ENCODE measurements at places on chromosomes 5 and 9.

GRCh38 chr5:177018341-177018740 is 4.2 kb upstream of the ZNF346 start:
- DNase-seq, result no peak

DNA sequence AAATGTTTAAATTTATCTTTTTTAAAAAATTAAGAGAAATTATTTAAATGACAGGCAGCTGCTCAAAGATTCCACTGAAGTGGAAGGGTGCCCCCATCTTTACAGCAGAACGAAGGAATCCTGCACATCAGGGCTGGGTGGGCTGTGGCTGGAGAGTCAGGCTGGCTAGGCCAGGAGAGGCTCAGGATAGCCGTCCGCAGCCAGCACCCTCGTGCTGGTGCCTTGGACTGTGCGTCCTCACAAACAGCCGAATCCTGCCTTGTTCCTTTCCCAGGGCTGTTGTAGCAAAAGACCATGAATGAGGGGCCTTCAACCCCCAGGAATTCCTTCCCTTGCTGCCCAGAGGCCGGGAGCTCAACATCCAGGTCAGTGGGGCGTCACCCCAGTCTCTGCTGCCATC is 64.6 kb upstream of the FCN1 start:
- DNase-seq, result no peak

DNA sequence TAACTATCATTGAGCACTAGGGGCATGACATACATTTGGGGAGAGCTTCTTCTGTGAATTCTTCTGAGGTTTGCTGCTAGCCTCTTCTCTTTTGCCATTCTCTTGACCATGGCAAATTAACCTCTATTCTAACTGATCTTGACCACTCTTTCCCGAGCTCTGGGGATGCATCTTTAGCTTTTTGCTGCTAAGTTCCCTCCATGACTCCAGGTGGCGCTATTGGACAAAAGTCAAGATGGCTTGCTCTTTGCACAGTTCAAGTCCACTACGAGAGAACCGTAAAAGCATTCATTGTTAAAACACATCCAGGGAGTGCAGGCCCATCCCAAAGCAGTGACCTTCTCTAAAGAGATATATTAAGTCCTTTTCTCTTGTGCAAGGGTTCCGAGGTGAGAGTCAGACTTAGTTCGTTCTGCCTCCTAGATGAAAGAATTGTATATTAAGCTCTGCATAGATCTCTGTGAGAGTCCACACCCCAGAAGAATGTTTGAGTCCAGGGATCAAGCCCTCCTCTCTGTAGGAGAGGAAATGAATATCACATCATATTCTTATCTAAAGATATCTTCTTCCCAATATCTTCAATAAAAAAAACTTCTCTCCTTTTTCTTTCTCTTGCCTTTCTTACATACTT is 1152.9 kb upstream of the CDH6 start:
- peak; percentile 60 for DNase-seq

GRCh38 chr5:6326776-6327175 is 51.6 kb downstream of the MED10 start:
- no peak for DNase-seq

DNA sequence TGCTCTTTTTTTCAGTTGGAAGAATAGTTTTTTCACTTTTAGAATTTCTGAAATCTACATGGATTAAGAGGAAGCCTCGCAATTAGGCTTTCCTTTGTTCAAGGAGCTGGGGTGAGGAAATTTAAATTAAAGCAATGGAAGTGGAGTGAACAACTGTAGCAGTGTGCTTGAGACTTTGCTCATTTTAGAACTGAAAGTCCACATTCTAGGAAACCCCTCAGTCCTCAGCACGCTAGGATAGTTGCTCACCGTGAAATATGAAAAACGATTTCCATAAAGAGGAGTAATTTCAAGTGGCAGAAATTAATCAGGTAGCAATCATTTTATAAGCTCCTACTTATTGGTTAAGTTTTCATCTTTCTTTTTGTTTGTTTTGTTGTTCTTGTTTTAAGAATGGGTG is 243.0 kb upstream of the ITGA1 start:
- no peak for DNase-seq

DNA sequence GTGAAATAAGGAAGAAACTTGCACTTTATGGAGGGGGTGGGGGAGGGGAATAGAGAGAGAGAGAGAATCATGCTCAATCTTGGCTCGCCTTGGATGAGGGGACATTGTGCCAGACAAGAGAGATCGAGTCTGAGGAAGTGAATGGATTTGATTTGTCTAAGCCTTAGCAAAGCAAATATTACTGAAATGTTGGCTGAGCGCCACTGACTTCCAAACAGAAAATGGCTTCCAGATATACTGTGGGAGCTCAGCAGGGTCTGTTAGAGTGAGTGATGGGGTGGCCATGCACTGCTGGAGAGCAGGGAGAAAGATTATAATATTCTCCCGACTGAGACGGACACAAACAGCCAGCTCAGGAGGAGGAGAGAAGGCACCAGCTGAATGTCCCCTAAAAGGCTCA is 34.5 kb downstream of the BRINP1 start:
- DNase-seq, result no peak

DNA sequence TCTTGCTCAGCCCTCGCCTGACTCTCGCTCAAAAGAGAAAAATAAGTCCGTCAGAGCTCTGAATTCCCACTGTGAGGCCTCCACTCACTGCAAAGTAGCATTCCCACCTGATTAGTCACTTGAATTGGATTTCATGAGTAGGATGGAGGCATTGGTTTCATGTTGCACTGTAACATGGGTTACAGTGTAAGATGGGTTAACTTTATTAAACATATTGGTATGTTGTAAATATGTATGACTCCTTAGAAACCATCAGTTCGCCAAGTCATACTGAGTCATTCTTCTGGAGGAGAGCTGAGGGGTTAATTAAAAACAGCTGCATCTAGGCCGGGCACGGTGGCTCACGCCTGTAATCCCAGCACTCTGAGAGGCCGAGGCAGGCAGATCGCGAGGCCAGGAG is 93.8 kb upstream of the BNC2 start:
- no peak for DNase-seq

DNA sequence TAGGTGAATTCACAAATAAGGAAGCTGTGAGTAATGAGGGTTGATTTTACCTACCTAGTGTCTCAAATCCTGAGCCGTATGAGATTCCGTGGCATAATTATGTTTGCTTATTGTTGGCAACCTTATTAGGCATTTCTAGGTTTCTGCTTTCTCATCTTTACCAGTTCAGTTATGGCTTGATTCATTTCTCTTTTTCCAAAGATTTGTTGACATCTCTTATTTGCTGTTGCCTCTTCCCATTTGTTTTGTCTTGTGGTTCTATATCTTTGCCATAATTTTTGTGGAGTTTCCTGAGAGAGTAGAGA is 470 bp downstream of the IL31RA start:
- no peak for DNase-seq

DNA sequence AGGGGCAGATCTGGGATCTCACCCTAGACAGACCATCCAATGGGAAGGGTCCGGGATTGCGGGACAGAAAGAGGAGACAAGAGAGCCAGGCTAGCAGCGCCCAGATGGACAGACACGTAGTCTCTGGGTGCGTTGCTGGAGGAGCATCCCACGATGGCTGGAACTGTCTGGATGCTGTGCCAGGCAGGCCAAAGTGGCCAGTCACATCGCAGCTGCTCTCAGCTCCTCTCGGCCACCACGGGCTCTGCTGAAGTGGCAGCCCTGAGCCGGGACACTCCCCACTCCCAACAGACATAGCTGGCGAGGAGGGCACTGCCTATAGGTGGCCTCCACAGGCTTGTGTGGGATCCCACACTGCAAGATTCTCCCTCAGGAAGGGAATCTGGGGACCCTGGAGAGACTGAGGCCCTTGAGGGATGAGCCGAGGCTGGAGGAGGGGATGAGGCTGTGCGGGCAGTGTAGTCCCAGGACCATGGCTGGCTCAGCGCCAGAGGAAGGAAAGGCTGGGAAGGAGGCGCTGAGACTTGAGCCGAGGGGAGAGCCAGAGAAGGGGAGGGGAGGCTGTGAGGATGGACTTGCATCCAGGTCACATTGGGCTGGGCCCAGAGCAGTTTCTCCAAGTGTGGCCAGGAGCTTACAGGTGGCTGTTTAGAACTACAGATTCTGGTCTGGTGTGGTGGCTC is 10.3 kb upstream of the WDR5 start:
- DNase-seq, result no peak

DNA sequence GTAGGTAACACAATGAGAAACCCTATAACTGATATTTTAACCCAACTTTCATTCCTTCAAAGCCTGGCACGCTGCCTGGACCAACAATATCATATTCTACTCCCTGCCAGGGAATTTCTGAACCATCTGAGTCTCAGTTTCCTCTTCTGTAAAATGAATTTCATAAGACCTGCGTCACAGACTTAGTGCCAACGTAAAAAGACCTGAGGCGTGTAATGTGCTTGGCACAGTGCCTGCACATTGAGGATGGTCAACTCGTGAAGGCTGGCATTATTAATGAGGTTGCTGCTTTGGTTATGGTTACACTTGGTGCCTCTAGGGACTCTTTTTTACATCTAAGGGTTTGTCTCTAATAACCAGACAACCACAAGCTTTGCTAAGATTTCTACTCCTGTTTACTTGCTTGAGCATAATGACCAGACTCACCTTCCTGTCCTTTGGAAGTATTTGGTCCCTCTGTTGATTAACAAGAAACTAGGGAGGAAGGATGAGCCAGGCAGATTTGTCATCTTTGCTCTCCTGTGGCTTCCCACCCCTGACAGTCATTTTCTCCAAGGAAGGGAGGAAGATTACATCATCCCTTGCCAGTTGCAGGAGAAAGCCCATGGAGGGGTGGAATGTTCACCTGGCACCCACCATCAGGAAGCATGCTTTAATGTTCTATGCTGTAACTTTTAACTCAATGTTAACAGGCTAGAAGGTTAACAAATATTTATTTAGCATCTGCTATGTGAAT is 79.0 kb downstream of the PAPPA start:
- no peak for DNase-seq

- peak; percentile 70 for DNase-seq
Observed at GRCh38 chr9:111891910-111892499, 4.6 kb upstream of the UGCG start.

All from activated CD4-positive, alpha-beta T cell treated with anti-CD3 and anti-CD28 coated beads, Interleukin-2, amount 10 ng/mL, durations not matched to agents 24 days and 14 days (primary cell).